Retina (tissue), 1 donor: ENCODE measurements at places on chromosomes 1 and 21.

DNA sequence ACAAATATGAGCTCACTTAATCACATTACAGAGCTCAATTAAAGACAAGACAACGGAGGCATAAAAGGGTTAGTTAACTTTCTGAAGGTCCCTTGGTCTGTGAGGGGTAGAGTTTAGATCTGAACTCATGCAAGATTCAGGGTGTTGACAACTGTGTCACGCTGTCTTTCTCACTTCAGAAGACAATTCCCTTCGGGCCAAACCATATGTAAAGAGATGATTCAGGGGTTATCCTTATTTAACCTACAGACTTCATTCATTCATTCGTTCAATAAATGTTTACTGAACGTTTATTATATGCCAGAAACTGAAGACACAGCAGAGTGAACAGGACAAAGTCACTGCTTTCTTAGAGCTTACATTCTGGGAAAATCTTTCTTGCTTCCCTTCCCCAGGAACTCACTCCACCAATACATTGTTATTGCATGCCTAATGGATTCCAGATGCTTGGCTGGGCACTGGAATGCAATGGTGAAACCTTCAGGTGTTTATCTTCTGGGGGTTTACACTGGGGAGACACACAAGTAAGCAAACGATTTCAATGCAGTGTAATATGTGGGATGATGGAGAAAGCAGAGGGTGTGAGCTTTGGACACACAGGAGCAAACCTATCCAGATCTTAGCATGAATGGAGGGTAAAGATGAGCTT is 6.4 kb downstream of the XCL1 start:
- no peak for DNase-seq

DNA sequence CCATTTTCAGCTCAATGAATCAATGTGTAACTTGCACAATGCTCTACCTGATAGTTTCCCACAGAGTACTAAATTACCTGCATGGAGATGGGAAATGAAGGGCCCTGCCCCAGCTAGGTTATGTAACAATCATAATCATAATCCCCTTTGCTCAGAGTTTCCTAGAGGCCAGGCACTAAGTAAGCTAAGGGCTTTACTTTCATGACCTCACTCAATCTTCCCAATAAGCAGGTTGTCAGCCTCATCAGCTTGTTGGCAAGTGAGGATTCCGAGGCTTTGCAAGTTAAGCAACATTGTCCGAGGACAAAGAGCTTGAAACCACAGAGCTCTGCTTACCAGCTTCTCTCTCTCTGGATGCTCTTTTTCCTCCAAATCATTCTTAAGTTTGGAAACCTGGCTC is 64.1 kb upstream of the NTPCR start:
- DNase-seq, result no peak

- DNase-seq, result no peak
Observed at GRCh38 chr1:76230842-76231281, 156.3 kb downstream of the ST6GALNAC3 start.

GRCh38 chr1:203549309-203549708 is 55.4 kb downstream of the OPTC start:
- DNase-seq, result no peak

GRCh38 chr1:247721222-247721621 is 4.8 kb upstream of the OR6F1 start:
- DNase-seq, result no peak

DNA sequence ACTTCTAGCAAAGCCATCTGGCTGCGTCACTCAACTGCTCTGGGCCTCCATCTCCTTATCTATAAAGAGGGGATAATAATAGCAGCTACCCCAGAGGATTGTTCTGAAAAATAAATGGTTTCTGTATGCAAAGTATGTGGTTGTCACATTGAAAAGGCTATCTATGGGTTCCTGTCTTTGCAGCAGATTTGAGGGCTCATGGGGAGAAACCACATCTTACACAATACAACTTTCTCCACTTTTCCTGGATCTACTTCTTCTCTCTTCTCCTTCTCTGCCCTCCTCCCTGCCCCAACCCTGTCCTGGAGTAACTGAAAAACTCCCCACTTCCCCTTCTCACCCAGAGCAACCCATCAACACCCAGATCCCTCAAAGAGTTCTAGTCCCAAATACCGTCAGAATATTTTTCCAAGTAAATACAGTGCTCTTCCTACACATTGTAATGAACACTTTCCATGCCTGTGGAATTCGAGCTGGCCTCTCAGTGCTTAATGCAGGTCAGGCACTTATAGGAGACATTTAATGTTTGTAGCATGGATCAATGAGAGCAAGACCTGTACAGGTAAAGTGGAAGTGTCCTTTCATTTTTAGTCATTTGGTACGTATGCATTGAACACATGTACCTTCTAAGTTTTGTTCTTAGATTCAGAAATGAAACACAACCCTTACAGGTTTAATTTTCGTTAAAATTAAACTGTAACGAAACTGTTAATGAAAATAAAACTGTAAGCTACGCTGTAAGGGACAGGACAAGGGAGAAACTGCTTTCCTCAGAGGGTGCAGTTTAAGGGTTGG is 131.9 kb downstream of the AK5 start:
- no peak for DNase-seq

DNA sequence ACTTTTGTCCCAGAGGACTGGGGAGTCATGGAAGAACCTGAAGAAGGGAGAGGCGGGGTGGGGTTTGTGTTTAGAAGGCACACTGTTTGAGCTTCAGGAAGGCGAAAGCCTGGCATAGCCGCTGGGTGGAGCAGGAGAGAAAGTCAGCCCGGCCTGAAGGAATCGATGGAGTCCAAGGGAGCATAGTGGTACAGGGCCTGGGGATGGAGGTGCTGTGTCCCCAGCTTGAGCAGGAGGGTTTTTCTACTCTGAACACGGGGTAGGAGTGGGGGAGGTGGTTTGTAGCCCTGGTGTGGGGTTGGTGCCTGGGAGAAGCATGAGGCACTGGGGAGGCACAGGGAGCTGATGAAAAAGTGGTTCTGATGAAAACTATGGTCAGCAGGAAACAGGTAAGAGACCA is 4.7 kb upstream of the CCDC24 start:
- DNase-seq, result no peak

GRCh38 chr1:147757015-147757990 is 3.1 kb downstream of the GJA5 start:
- no peak for DNase-seq

DNA sequence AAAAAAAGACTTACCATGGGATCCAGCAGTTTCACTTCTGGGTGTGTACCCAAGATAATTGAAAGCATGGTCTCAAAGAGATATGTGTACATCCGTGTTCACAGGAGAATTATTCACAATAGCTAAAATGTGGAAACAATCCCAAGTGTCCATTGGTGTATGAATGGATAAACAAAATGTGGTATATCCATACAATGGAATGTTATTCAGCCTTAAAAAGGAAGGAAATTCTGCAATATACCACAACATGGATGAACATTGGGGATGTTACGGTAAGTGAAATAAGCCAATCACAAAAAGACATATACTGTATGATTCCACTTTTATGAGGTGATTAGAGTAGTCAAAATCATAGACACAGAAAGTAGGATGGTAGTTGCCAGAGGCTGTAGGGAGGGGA is 7.0 kb upstream of the TUT4 start:
- no peak for DNase-seq
